Amygdala (tissue), 56 donors: ENCODE measurements at places on chromosomes 4 and X.

DNA sequence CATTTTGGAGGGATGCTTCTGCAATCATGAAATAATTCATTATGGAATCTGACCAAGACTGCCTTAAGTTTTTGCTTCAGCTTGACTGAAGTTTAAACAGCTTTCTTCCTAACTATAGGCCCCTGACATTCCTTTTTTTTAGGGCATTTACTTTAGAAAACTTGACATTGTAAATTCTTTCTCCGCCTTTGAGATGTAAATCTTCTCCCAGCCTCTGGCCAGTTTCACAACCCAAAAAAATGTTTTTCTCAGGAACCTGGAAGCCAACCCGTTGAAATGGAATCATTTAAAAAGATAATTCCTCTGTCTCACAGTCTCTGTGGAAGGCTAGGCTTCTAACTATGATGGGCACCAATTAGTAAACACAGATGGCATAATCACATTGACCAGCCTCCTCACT is 710.4 kb upstream of the PABPC4L start:
- DNase-seq: no peak

- no peak for DNase-seq
Observed at GRCh38 chrX:143536176-143536575, 18.9 kb upstream of the SPANXN3 start.

- DNase-seq: peak; percentile 4
Observed at GRCh38 chrX:118496763-118497079, 1.1 kb downstream of the DOCK11 start.

- DNase-seq: no peak
Observed at GRCh38 chr4:121307445-121308327, 73.1 kb downstream of the QRFPR start.

DNA sequence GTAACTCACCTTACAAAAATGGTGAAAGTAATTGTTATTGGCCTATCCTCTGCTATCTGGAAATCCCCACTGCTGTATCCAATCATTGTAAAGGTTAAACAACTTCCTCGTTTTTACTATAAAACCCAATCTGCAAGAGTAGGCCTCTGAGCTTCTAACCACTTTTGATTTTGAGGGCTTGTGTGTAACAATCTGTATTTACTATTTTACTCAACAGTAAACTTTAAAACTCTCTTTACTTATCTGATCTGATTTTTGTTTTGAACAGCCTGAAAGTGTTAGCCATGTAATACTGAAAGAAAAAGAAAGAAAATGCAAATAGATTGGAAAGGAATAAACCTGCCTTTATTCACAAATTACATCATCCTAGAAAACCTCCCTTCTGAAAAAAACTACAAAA is 63.1 kb downstream of the SLC10A7 start:
- no peak for DNase-seq

DNA sequence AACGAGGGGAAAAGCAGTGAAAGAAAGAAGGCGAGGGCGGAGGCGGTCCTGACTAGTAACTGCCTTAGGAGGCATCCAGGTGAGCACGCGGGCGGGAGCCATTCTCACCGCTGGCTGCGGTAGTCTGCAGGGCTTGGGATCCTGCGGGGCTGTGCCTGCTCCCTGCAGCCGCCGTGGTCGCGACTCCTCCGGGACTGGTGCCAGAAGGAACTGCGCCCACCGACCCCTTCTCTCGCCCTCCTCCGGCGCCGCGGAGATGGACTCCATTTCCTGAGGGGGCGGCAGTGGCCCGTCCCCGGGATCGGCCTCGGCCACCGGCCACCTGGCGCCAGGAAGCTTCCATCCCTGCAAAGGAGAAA is 543 bp downstream of the NFXL1 start:
- DNase-seq: no peak

DNA sequence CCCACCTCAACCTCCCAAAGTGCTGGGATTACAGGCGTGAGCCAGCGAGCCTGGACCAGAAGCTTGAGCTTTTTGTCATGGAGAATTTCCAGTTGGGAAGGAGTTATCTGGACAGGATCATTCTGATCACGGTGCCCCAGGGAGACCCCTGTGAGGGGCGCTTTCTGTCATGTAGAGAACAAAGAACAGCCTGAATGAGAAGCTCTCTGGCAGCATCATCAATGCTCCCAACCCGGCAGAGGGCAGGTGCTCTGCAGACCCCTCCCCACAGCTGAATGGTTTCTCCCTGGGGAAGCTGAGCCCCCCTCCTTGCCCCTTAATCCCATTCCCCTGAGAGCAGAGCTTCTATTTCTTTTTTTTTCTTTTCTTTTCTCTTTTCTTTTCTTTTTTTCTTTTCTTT is 7.3 kb upstream of the CSF2RA start:
- no peak for DNase-seq

DNA sequence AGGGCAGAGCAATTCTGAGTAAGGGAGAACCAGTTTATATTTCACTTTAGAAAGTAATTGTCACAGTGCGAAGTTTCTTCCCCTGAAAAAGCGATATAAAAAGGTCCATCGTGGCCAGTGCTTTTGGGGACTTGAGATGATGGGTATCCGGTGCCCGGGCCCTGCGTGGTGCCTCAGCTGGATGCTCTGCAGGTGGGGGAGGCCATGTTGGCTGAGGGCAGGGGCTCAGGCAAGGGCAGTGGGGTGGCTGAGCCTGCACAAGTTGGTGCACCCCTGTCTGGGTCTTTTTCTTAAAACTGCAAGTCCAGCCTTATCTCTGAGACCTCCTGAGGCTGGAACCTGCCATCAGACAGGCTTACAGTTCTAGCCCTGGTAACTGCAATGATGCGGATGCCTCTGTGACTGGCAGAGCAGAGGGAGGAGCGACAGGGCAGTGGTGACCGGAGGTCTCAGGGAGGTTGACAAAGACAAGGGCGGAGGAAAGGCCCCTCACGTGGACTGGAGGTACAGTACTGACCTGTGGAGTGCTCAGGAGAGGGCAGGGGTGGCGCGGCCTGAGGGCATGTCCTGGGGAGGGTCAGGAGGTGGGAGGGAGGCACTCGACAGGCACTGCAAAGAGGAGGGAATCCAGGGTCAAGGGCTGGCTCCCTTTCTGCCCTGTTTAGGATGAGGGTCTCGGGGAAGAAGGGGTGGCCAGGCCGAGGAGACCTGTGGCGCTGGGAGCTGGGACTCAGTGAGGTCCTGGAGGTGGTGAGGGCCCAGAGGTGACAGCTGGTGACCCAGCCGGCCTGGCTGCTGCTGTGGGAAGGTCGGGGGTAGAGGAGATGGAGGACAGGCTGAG is 1.8 kb downstream of the RGS12 start:
- no peak for DNase-seq

DNA sequence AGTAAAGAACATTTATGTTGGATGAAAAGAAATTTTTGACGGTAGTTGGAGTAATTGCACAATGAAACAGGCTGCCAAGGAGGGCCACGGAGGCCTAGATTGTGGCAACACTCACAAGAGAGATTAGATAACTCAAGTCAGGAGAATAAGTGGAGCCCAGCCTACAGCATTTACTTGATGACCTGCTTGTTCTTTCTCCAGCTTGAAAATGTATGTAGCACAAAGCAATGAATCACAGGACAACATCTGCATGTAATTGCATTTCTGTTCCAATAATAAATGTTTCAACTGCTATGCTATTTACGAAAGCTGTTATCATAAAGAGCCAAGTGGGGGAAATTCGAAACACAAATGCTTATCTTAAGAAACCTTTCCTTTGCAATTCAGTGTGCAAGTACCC is 221.2 kb upstream of the MID1 start:
- no peak for DNase-seq

- peak; percentile 71 for DNase-seq
Observed at GRCh38 chr4:94577136-94577535, 125.4 kb downstream of the PDLIM5 start.

DNA sequence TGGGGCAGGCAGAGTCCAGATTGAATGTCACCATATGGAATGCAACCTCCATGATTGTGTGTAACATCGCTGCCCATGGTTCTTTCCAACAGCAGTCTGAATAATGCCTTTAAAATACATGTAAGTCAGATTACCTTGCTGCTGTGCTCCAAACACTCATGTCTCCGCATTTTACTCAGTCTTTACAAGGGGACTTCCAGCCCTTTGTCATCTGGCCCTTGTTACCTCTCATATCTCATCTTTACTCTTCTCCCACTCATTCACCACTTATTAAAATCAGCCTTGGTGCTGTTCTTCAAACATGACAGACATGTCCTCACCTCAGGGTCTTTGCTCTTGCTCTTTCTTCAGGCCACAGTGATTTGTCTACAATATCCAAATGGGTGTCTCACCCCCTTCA is 200.4 kb upstream of the GYPA start:
- no peak for DNase-seq

DNA sequence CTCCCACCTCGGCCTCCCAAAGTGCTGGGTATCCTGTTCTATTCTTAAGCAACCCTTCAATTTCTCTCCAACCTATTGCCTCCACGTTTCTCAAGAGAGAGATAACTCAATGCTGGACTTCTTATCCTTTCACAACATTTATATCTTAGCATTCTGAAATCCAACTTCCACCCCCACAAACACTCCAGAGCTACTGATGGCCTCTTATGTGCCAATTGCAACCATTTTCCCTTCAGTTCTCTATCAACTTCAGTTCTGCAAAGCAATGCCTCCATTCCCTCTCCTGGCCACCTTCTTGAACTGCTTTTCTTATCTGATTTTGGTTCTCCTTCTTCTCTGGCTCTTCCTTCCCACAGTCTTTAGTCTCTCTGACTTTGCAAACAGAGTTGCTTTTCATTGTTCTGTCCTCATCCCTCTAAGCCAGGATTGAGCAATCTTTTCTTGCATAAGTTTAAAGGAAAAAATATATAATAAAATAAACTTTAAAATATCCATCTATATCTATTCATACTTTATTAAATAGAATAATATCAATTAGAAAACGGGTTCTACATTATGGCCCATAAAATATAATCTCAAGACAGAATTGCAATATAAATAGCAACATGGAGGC is 3.6 kb upstream of the STBD1 start:
- no peak for DNase-seq

- no peak for DNase-seq
Observed at GRCh38 chr4:186225848-186226247, 1.5 kb upstream of the KLKB1 start.

- no peak for DNase-seq
Observed at GRCh38 chr4:147596377-147596776, 20.8 kb upstream of the TMEM184C start.

DNA sequence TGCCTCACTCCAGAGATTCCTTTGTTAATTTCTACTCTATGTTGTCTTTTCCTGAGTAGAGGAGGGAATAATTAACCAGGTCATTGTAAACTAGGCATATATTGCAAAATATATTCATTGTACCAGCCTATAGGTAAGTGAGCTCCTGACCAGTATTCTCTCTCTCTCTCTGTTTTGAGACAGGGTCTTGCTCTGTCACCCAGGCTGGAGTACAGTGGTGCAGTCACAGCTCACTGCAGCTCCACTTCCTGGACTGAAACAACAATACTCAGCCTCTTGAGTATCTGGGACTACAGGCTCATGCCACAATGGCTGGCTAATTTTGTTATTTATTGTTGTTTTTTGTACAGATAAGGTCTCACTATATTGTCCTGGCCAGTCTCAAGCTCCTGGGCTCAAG is 198.3 kb downstream of the ARAP2 start:
- no peak for DNase-seq

DNA sequence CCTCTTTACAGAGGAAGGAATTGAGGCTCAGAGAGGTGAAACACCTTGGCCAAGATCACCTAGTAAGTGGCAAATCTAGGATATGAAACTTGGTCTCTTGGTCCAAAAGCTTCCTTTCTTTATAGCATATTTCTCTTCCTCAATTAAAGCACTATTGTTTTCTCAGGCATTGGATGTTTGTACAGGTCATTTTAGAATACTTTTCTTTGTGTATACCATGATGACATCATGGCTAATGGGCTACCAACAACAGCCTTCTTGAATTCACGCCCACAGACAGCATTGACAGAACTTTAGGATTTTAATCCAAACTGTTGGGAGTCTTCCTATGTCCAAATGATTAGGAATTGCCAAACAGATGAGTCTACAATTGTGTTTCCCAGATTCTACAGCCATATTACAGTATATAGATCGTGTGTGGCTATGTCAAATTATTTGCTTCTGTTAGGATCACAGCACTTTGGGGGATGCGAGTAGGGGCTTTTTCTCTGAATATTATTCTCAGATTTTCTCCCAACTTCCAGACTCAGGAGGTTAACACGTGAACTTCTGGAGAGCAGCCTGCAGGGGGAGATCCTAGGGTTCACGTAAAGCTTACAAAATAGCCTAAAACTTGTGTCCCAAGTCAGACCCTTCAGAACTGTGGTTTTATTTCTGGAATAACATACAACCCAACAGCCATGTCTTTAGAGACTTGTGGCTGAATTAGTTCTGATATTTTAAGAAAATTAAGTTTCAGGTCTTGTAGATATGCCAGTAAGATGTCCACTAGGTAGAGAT is 191.8 kb downstream of the SHROOM3 start:
- no peak for DNase-seq

DNA sequence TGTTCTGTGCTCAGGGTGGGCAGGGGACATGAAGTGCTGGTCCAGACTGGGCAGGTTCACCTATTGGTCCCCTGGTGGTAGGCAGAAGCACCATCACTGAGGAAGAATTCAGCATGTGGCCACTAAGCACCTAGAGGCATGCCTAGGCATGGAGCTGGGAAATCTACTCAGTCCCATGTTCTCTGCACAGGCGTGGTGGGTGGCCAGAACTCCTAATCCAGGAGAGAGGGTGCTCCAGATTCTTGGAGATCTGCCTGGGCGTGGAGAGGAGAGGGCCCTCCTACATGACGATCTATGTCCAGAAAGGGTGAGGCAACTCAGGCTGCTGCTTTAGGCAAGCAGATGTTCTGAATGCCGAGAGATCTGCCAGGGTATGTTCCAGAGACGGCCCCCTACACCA is 44.6 kb upstream of the MAGEC2 start:
- DNase-seq: no peak

DNA sequence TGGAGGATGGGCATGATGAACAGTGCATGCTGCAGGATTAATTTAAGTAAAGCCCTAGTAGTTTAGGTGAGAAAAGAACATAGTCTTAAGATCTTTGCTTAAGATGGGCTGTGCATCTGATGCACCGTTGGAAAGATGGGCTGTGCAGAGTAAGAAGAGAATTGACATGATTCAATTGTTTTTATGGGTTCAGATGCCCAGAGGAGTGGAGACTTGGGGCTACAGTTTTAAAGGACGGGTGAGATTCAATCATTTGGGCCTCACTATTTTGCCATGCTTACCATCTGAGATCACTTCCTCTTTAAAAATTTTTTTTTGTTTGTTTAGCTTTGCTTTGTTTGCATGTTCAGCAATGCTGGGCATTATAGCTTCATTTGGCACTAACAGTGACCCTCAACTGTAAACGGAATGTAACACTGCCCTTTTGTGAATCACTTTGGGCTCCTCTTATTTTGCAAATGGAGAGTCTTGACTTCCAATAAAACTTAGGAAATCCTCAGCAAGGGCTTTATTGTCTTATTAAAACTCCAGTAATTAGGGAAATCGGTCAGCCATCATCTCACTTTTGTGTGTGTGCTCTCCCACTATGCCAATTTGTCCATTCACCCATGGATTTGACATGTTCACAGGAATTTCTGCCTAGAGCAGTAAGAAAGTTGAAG is 216.1 kb upstream of the TLL1 start:
- no peak for DNase-seq
